Stimulated activated CD4-positive, alpha-beta T cell treated with anti-CD3 and anti-CD28 coated beads, Interleukin-1b, Interleukin-23, amount 100 ng/mL, for 24 hours (primary cell): ENCODE measurements at places on chromosomes 12 and 14.

DNA sequence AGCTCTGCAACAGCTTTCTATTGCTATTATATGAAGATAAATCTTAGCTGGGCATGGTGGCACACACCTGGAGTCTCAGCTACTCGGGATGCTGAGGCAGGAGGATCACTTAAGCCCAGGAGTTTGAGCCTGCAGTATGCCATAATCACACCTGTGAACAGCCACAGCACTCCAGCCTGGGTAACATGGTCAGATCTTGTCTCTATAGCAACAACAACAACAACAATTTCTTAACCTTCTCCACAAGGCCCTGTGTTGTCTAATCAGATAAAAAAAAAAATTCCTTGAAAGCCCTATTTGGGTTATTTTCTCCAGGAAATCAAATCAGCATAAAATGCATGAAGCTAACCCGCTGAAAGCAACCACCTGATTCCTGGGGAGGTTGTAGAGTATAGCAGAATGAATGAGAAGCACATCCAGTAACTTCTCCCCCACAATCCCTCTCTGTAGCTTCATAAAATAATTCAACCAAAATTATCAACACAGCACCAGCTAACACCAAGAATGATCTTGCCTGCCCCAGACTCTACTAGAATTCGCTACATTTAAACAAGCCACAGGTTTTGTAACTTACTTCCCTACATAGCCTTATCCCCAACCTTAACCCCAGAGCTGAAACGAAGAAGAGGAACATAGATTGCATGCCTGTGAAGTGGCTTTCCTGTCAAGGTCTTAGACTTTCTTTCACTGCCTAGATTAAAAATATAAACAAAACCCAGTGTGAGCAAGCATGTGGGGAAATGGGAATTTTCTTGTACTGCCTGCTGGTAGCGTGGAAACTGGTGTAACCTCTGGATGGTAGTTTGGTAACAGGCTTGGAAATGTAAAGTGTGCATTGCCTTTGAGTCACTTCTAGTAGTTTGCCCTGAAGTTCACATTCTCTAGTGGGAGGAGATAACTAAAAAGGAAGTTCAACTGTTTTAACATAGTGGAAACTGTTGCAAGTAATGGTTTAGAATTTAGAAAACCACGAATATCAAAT lies 6.0 kb upstream of the STK38L start:
- DNase-seq: no peak

DNA sequence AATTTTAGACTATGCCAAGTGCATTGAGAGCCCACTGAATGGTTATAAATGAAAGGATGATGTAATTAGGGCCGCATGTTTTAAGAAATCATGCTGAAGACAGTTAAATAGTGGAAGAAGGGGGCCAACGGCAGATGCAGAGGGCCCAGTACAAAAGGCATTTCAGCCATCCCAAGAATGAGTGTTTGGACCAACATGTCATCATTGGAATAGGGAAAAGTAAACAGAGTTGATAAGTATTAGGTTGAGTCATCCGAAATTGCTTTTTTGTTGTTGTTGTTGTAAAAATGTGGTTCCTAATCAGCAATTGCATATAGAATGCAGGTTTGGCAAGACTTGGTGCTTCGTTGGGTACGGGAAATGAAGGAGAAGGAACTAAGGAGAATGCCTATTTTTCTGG lies 29.5 kb downstream of the BMP4 start:
- no peak for DNase-seq

DNA sequence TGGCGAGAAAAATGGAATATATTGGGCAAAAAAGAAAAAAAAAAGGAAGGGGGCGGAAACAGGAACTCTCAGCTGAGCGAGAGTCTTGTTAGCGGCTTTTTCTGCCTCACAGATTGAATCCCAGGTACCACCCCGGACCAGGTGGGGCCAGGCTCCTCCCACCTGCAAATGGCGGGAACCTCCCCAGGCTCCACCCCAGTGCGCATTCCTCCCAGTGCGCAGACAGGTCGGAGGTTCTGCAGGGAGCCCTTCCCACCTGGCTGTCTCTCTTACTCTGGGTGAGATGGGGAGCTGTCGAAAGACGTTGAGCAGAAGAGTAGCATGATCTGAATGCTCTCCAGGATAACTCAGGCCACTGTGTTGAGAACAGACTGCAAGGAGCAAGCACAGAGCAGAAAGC lies 57.0 kb upstream of the ETV6 start:
- no peak for DNase-seq

DNA sequence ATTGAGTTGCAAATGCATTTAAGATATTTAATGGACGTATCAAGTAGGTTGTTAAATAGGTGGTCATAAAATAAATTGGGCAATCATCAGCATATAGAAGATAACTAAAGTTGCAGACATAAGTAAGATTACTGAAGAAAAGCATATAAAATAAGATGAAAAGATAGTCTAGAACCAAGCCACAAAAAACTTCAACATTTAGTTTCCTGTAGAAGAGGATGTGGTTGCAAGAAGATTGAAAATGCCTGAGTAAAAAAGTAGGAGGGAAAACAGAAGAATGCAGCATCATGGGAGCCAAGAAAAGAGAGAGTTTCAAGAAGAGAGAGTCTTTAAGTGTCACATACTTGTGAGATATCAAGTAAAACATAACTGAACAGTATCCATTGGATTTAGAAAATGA lies 17.6 kb upstream of the SLC16A7 start:
- DNase-seq: no peak

GRCh38 chr14:35163384-35163783 lies 41.0 kb downstream of the PRORP start:
- no peak for DNase-seq

GRCh38 chr12:59780605-59781135 lies 184.8 kb downstream of the SLC16A7 start:
- DNase-seq: no peak

GRCh38 chr12:92036771-92037453 lies 108.7 kb downstream of the BTG1 start:
- DNase-seq: no peak

- DNase-seq: no peak
Observed at GRCh38 chr12:31591380-31591901, 505 bp upstream of the DENND5B start.

DNA sequence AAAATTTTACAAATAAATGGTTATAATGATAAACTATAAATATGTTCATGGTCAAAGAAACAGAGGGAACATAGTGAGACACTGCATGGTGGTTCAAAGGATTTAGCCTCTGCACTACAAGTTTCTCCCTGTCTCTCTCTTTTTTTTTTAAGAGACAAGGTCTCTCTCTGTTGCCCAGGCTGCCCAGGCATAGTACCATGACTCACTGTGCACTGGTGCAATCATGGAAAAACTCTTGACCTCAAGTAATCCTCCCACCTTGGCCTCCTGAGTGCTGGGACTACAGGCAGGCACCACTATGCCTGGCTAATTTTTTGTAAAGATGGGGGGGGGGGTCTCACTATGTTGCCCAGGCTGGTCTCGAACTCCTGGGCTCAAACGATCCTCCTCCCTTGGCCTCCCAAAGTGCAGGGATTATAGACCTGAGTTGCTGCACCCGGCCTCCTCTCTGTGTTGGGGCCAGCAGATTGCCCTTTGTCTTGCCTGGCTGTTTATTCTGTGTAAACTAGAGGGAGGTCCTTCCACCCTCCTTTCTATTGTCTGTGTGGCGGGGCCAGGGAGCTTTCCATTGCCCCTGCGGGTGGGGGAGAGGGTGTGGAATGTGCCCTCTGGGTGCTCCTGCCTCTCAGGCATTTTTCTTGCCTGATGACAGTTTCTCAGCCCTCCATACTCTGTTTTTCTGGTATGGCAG lies 22.1 kb downstream of the MTHFD1 start:
- DNase-seq: no peak

- no peak for DNase-seq
Observed at GRCh38 chr12:39619316-39619659, 315 bp downstream of the ABCD2 start.

- DNase-seq: no peak
Observed at GRCh38 chr12:75662511-75663159, 151.2 kb upstream of the KRR1 start.

GRCh38 chr14:91399868-91400640 lies 17.6 kb downstream of the CCDC88C start:
- DNase-seq: no peak

DNA sequence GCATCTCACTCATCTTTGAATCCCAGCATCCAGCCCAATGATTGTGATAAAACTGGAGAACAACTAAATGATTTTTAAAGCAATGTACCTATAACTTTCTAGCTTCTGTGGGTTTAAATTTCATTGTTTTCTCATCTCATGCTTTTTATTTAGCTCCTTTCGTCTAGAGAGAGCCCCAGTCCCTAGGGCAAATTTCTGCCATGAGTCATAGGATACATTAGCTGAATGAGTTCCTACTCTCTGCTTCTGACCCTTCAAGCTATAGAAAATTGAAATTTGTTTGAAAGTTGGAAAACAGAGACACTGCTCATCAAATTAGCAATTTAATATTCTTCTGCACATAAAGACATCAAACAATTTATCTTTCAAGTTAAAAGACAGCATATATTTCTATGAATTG lies 113.9 kb downstream of the KIF21A start:
- DNase-seq: no peak
